ENCODE measurements at places on chromosomes 1 and 21. TPM values are rescaled to one million over a fixed set of nuclear protein-coding genes. Genes with fewer than 3 reads are reported as not detected.

DNA sequence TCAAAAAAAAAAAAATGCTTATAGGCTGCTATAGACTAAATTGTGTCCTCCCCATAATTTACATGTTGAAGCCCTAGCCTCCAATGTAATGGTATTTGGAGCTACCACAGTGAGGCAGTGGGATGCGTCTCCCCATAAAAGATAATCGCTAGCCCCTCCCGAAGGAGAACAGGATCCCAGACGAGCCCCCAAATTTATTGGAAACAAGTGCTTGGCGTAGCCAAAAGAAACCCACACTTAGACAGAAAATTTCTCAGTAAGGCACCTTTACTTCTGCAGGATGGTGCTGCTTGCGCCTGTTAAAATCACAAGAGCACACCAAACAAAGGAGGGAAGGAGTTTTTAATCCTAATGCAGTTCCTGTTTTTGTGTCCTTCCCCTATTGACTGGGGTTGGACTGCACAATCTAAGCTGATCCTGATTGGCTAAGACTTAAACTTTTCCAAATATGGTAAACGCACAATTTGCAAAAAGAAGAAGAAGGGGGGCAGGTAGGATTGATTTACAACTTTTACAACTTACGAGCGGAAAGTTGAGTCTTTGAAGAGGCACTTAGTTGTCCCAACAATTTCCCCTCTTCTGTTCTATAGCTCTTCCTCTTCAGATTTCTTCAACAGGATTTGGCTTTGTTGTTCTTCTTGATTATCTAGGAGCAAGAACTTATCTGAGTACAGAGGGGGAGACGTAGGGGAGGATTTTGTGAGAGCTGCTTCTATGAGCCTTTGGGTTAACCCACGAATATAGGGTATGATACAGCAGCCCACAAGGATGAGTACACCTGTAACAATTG is 3.0 kb upstream of the IPP start:
- no peak for DNase-seq

SPRR3 gene
- polyA plus RNA-seq = 13.2 TPM

GRCh38 chr1:85707267-85707989 is 805 bp downstream of the ZNHIT6 start:
- DNase-seq = no peak

DNA sequence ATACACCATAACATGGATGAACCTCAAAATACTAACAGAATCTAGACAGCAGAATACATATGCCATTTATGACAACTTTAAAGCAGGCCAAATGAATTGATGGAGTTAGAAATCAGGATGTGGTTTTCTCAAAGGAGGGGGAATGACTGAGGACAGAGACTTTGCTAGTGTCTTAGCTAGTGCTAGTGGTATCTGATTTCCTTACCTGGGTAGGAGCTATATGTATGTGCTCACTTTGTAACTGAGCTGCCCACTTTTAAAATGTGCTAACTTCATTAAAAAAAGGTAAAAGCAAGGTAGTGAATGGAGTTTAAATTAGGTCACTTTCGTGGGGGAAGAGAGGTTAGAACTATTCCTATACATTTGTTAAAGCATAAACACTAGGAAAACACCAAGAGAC is 2.6 kb downstream of the GTF2B start:
- no peak for DNase-seq

- DNase-seq = peak; percentile 48
These were observed 5.9 kb downstream of the KRTAP10-1 start for GRCh38 chr21:44533891-44534627.

Data from sigmoid colon (tissue), 7 donors.